Progenitor cell of endocrine pancreas (in vitro differentiated cells): ENCODE measurements at places on chromosomes 7 and 10.

DNA sequence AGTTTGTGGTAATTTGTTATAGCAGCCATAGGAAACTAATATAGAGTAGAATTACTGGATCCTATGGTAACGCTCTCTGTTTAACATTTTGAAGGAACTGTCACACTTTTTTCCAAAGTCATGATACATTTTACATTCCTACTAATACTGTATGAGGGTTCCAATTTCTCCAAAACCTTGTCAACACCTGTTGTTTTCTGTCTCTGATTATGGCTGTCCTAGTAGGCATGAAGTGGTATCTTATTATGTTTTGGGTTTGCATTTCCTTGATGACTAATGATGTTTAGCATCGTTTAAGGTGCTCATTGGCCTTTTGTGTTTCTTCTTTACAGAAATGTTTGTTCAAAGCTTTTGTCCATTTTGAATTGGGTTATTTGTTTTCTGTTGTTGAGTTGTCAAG lies 69.6 kb downstream of the VPS50 start:
- no peak for DNase-seq

DNA sequence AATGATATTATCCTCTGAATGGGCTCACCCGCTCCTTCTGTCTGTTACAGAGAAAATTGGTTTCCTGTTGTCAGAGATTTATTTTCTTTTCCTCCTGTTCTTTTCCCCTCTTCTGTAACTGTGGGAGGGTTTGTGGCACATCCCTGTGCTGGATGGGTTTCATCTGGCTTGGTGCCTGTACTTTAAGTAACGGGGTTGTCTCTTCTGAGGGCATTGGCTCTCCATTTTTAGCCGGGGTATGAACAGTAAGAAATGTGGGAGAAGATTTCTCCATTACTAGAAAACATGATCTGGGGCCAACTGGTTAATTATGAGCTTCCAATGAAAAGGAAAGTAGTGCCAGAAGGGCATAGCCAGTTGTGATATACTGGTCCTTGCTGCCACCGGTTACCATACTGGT lies 142.6 kb downstream of the SND1 start:
- DNase-seq, result no peak

DNA sequence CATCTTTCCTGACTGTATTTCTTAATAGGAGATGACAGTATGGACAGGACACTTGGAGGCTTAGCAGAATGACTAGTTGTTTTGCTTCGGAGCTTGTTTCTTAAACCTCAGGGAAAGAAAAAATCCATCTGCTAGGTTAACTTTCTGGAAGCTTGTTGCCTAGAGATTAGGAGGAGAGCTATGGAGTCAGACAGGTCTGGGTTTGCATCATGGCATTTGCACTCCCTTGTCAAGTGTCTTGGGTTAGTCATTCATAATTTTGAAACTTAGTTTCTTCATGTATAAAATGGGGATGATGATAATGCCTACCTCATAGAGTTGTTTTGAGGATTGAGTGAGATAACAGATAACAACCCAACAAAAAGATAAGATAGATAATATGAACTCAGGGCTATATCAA lies 231.5 kb downstream of the STK31 start:
- no peak for DNase-seq

DNA sequence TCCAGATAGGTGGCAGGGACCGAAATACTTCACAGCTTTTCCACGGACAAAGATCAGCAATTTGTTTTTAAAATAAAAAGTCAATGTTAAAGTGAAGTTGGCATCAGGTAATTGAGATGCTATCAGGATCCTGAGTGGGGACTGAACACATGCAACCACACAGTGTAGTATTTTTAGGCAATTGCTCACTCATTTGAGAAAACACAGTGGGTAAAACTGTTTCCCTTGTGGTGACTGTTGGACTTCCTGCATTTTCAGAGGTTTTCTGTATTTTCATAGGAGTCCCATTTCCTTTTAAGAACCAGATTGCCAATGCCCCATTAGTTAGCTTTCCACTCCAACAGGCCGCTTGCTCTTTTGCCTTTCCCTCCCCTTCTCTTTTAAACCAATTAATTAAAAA lies 159.5 kb upstream of the ZNF32 start:
- DNase-seq, result no peak

DNA sequence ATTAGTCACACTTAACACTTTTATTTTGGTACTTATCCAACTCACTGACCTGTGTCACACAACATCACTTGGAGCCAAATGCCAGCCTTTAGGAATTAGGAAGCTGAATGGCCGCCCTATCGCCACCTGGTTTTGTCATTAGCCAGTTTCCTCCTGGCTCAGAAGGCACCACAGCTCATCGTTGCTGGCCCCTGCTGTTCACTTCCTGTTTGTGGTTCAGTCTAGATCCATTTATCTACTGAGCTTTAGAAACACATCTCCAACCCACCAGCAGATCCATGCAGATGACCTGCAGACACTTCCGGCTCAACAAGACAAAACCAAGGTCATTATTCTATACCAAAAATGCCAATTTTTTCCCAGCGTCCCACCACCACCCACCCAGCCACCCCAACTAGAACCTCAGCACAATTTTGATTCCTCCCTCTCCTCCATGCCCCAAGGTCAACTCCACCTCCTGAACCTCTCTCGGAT lies 193.5 kb upstream of the NEBL start:
- DNase-seq, result no peak
